ENCODE measurements at places on chromosomes 3 and 15. TPM values are rescaled to one million over a fixed set of nuclear protein-coding genes. Genes with fewer than 3 reads are reported as not detected.

The SRP14 gene
- 101 TPM for total RNA-seq

The CSPG4 gene
- total RNA-seq = 22.7 TPM

The CCR8 gene
- not detected for total RNA-seq

The TRAK1 gene
- 38.3 TPM for total RNA-seq

The SERPINI2 gene
- total RNA-seq = not detected

The GABRR3 gene
- total RNA-seq = not detected

The C3orf62 gene
- total RNA-seq = 0.96 TPM
